ENCODE measurements at places on chromosomes 16 and 17. TPM values are rescaled to one million over a fixed set of nuclear protein-coding genes. Genes with fewer than 3 reads are reported as not detected.

SECTM1 gene
- 6.1 TPM for total RNA-seq

PRAC1 gene
- not detected for total RNA-seq

SPHK1 gene
- total RNA-seq = 7.9 TPM

PRSS33 gene
- not detected for total RNA-seq

DNA sequence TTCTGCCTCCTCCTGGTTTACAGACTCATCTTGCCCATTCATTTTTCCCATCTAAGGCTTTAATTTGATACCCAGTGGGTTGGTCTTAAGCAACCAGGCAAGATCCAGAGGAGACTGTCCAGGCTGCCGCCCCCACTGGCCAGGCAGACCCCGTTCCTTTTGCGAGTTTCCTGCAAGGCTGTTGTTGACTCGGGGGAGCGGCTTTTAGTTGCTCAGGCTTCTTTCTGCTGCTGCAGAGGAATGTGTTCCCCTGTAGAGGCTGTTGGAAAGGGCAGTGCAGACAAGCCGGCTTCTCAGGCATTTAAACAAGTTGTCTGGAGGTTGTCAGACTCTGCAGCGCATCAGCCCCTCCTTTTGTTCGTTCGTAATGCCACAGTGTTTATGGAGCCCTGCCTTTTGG, 231.2 kb downstream of the PRKCA start:
- peak; percentile 48 for DNase-seq

DNA sequence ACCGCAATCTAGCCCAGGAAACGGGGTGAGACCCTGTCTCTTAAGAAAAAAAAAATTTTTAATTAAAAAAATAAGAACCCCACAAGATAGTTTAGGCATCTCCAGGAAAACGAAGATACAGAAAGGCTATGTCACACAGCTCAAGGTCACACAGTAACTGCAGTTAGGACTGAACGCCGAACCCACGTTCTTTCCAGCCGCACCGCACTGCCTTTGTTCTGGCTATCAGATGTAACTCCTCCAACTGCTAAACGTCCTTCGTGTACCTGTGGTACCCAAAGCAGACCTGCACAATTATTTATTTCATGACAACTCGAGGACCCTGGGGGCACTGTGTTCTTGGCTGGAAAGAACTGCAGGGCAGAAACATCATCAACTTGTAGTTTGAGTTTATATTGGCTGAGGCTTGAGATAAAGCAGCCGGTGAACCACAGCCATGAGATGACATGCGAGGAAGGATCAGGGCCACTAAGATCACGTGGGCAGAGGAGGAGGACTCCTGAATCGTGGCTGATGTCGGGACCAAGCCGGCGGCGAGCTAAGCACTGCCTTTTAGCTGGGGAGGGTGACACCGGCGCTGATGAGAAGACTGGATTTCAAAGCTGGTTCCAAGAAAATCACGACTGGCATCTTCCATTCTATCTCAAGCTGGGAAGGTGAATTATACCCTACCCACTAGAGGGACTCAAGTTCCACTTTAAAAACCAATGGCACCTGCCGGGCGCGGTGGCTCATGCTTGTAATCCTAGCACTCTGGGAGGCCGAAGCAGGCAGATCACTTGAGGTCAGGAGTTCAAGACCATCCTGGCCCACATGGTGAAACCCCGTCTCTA, 20.7 kb upstream of the MNT start:
- DNase-seq = no peak

DNA sequence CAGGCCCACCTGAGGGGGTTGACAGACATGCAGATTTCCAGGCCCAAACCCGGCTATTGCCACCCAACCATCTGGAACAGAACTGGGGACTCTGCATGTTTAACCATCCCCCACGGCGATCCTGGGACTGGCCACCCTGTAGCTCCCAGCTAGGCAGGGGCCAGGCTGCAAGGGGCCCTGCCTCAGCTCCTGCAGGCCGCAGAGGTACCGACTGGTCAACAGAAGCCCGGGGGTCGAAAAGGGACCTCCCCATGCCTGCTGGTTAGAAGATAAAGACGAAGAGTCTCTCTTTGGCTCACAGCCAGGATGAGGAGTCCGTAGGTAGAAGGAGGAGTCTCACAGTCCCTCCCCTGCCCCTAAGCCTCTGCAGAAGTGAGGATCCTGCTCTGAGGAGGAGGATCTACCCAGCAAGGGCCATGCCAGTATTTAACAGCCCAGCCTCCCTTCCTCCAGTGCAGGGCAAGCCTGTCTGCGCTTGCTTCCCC, 223.4 kb upstream of the TNRC6C start:
- peak; percentile 45 for DNase-seq

- DNase-seq = no peak
Measured at GRCh38 chr17:41717408-41718286, 5.5 kb downstream of the GAST start.

DNA sequence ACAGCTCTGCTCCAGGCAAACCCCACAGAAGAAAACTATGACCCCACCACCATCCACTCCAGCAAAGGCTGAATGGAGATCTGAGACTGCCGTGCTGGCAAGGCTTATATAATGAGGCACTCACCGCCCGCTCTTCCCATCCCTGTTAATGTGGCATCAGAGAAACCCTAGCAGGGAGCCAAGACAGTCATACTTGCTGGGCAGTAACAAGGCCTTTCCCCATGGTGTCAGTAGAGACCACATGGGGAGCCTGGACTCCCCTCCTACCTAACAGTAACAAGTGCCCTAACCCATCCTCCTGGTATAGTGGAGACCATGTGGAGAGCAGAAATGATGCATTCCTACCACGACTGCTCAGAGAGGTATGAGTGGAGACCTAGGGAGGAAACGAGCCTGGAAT, 235.2 kb downstream of the C16orf78 start:
- DNase-seq = no peak

DNA sequence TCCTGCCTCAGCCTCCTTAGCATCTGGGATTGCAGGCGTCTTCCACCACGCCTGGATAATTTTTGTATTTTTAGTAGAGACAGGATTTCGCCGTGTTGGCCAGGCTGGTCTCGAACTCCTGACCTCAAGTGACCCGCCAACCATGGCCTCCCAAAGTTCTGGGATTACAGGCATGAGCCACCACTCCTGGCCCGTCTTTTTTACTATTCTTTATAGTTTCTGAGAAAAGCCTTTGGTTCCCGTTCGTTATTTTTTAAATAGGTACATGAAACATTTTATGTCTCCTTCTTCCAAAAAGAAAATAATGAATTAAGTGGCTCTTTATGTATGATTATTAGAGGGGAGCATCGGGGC, 570 bp upstream of the BCO1 start:
- no peak for DNase-seq

NFATC3 gene
- total RNA-seq = 29.0 TPM

GRCh38 chr16:12206098-12206748, 229.7 kb downstream of the SNX29 start:
- DNase-seq = no peak

Measured in uterus (tissue), 4 donors.